ENCODE measurements at places on chromosomes 13 and 19.

DNA sequence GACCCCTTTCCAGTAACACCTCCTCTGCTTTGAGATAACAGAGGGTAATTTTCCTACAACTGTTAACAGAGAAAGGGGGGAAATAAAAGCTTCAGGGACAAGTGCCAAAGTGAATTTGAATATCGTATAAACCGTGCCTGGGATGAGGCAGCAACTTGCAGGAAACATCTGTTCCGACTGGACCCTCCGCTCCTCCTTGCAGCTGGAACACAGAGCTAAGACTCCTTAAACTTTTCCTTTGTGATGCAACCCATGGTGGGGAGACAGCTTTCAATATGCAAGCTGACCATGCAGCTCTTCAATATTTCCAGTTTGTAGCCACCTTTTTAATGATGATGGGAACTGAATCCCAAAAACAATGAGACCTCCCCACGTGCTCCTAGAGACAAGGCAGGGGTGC is 432.6 kb downstream of the ZNF536 start:
- DNase-seq = no peak

DNA sequence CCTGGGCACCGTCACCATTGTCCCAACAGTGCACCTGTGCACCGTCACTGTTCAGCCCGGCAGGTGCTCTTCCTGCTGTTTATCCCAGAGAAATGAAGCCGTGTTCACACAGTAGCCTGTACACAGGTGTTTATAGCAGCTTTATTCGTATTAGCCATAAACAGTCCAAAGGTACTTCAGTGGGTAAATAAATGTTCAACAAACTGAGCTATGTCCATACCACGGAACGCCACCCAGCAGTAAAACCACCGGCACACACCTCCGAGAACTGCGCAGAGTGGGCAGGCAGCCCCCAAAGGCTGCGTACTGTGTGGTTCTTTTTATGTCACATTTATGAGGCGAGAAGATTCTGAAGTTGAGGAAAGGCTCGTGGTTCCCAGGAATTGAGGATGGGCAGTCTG is 44.9 kb upstream of the DCUN1D2 start:
- DNase-seq = no peak

- peak; percentile 33 for DNase-seq
Observed at GRCh38 chr13:100872761-100873160, 198.2 kb upstream of the TMTC4 start.

DNA sequence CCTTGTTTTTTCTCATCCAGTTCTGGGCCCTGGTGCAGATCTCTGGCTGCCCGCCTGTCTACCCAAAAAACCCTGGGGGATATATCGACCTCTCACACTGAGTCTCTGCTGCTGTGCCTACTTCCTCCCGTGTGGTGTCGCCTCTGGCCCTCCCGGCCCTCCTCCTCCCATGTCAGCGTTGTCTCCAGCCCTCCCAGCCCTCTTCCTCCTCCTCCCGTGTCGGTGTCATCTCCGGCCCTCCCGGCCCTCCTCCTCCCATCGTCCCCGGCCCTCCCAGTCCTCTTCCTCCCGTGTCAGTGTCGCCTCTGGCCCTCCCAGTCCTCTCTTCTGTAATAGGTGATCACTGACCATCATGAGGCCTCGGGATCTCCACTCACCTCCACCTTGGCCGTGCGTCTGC is 81.8 kb downstream of the GPR12 start:
- no peak for DNase-seq

DNA sequence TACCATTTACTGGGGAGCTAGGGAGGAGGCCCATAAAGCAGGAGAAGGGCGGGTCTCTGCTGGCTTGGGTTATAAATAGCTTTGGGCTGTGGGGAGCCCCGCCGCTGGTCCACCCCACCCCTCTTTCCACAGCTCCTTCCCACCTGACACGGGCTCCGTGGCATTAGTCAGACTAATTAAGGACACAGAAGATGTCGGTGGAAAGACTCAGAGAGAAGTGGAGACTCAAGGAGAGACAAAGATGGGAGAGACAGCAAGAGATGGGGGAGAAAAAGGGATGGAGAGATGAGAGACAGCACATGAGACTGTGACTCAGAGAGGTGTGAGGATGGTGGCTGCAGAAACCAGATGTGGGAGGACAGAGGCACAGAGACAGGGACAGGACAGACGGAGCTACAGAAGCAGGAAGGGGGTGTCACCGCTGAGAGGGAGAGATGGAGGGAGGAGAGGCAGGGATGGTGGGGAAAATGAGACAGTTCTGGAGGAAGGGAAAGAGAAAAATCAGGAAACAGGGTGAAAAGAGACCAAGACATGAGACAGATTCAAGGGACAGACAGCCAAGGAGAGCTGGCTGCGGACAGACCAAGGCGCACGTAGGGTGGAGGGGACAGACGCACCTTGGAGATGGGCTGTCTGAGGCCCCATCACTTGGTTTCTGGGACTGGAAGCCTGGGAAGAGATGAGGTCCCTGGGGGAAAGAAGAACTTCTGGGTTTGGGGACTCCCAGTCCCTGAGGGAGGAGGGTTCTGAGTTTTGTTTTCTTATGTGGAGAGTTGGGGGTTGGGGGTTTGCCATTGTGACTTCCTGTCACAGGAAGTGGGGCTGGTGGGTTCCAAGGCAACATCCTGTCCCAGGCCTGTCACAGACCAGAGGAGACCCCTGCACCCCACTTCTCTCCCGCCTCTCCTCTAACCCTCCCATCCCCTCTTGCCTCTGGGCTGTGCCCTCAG is 4.1 kb downstream of the ARHGEF1 start:
- no peak for DNase-seq

- DNase-seq = no peak
Observed at GRCh38 chr13:48576448-48577010, 43.6 kb upstream of the RCBTB2 start.

DNA sequence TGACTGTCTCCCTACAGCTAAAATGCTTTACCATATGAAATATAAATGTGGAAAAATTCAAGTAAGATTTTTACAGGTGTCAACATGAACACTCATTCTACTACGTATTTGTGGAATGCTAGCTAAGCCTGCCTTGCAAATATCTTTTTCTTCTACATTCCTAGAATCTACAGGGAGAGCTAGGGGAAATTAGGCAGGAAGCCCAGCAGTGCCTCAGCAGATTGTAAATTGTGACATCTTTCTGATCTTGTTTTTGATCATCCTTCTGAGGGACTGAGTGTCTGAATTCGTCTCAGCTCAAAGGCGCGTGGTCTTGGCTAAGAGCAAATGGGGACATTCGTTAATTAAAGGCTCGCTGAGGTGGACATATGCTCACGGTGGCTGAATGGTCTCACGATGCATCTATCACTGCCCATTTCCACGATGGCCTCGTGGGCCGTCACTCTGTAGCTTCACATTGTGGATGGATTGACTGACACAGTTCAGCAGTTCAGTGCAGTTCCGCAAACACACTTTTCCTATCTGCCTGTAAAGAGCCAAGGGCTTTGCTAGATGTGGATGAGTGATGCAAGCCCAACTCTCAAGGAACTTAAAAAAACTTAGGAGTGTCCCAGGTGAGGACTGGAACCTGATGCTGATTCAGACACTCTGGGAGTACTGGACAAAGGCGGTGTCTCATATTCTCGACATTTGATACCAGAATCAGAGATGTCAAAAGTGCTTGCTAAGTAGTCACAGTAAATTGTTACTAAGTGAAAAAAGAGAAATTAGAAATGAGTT is 562.5 kb downstream of the EFNB2 start:
- DNase-seq = no peak

GRCh38 chr13:85508683-85509329 is 290.4 kb downstream of the SLITRK6 start:
- no peak for DNase-seq

GRCh38 chr13:49935171-49936074 is 717 bp downstream of the SPRYD7 start:
- DNase-seq = peak; percentile 80

DNA sequence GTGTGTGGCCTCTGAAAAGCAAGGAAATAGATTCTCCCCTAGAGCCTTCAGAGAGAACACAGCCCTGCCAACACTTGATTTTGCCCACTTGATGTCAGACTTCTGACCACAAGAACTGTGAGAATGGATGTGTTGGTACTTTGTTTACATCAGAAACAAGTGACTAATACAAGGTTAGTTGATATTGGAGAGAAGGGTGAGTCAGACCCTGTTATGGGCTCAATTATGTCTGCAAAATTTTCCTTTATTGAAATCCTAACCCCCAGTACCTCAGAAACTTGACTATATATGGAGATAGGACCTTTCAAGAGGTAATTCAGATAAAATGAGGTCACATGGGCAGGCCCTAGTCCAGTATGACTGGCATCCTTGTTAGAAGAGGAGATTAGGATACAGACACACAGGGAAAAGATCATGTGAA is 226.7 kb downstream of the RFC3 start:
- DNase-seq = peak; percentile 66

DNA sequence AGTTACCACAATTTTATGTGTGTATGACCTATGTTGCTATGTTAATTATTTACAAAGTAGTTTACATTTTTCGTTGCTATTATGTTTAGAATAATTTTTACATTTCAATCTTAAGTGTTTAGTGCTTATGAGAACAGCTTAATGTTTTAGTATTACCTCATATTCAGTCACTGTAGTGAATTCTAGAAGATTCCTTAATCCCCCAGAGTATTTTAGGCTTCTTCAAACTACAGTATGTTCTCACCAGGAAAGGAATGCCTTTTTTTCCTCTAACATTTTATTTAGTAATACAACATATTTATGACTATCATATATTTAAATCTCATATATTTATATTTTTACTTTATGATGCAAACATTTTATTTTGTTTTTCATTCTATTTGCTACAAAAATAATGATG is 612.1 kb upstream of the KLHL1 start:
- DNase-seq = no peak

DNA sequence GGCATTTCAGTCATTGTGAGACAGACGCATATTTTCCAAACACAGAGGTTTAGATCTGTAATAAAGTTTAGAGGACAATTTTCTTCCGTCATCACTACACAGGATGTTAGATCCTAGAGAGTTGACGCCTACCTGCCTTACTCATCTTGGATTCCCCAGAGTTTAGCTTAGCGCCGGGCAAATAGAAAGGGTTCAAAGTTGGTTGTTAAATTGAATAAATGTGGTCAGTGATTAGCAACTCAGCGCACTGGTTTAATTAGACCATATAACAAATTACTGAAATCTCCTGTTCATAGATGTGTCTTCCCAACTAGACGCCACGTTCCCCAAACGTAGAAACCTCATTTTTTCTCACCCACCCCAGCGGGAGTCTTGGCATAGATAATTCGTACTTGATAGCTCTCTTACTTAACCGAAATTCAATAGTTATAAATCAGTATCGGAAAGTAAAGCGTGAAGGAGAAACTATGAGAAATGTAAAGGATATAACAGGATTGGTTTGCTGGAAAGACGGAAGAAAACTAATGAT is 726 bp upstream of the UFM1 start:
- peak; percentile 72 for DNase-seq

DNA sequence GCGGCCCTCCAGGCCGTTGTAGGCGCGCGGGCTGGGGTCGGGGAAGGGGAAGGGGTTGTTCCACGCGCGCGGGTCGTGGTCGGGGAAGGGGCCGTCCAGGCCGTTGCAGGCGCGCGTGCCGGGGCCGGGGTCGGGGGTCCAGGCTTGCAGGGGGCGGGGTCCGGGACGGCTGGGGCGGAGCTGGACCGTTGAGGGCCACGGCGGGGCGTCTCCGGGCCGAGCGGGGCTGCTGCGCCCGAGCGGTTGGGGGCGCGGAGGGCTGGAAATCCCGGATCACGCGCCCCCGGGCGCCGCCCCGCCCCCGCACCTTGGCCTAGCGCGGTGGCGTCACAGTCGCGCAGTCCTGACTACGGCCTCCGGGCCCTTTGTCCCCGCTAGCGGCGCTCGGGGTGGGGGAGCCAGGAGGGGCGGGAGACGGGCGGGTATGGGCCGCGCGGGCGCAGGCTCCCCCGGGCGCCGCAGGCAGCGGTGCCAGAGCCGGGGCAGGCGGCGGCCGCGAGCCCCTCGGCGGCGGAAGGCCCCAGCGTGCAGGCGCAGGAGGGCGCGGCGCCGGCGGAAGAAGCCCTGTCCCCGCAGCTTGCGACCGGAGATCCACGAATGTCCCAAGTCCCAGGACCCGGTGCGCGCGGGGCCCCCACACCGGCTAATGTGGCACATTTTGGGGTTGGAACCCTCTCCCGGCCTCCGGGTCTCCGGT is 665 bp downstream of the GPX4 start:
- DNase-seq = peak; percentile 57

DNA sequence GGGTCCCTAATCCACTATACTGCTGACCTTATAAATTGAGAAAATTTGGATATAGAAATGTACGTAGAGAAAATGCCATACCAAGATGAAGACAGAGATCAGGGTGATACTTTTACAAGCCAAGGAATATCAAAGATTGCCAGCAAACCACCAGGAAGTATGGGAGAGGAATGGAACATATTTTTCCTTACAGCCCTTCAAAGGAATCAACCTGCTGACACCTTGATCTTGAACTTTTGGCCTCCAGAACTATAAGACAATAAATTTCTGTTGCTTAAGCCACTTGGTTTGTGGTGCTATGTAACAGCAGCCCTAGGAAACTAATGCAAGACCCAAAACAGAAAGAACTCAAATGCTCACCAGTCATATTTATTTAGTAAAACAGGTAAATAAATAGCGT is 10.3 kb upstream of the NDFIP2 start:
- no peak for DNase-seq

DNA sequence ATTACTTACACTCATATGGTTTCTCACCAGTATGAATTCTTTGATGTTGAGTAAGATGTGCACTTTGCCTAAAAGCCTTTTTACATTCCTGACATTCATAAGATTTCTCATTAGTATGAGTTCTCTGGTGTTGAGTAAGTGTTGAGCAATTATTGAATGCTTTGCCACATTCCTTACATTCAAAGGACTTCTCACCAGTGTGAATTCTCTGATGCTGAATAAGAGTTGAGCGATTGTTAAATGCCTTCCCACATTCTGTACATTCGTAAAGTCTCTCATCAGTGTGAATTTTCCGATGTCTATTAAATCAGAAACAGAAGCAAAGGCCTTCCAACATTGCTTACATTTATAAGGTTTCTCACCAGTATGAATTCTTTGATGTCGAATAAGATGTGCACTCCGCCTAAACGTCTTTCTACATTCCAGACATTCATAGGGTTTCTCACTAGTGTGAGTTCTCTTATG is 14.2 kb upstream of the ZFP30 start:
- DNase-seq = no peak

- DNase-seq = no peak
Observed at GRCh38 chr13:40772765-40773473, 1.9 kb upstream of the MRPS31 start.

DNA sequence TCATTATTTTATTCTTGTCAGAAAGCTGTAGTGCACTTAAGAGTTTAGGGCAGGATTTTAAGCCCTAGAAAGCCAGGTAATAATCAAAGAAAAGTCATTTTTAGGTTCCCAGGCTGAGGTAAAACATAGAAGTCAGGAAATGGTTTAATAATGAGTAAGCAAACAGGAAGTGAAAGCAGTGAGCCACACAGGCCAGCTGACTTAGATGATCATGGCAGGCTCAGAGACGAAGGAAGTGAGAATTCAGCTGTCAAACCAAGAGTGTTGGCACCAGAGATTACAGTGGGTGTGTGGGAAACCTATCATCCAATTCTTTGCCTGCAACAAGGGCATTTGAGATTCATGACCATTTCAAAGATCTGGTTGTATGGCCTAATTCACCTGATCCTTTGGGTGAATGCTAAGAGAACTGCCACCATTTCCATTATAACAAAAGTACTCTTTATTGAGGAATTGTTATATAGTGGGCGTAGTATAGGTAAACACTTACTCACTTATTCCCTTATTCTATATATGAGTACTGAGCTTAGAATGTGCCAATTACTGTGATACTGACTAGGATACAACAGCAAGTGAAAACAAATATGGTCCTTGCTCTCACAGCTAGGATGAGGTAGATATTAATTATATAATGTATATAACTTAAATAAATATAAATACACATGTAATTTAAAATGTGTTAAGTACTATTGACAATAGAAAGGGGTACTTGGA is 103.7 kb upstream of the EDNRB start:
- peak; percentile 74 for DNase-seq
